ENCODE measurements at places on chromosomes 3 and 15. TPM values are rescaled to one million over a fixed set of nuclear protein-coding genes. Genes with fewer than 3 reads are reported as not detected.

Gene PLCB2
- 5.3 TPM for polyA plus RNA-seq

Gene PIGZ
- 3.6 TPM for polyA plus RNA-seq

Gene NTRK3
- polyA plus RNA-seq: 0.61 TPM

Gene VILL
- 4.9 TPM for polyA plus RNA-seq
